ENCODE measurements at places on chromosomes 4 and X.
A peak's percentile ranks its signal among the peaks of the same experiment; 100 is the strongest.

GRCh38 chr4:83112231-83112630 is 2.3 kb downstream of the PLAC8 start:
- DNase-seq, result no peak

DNA sequence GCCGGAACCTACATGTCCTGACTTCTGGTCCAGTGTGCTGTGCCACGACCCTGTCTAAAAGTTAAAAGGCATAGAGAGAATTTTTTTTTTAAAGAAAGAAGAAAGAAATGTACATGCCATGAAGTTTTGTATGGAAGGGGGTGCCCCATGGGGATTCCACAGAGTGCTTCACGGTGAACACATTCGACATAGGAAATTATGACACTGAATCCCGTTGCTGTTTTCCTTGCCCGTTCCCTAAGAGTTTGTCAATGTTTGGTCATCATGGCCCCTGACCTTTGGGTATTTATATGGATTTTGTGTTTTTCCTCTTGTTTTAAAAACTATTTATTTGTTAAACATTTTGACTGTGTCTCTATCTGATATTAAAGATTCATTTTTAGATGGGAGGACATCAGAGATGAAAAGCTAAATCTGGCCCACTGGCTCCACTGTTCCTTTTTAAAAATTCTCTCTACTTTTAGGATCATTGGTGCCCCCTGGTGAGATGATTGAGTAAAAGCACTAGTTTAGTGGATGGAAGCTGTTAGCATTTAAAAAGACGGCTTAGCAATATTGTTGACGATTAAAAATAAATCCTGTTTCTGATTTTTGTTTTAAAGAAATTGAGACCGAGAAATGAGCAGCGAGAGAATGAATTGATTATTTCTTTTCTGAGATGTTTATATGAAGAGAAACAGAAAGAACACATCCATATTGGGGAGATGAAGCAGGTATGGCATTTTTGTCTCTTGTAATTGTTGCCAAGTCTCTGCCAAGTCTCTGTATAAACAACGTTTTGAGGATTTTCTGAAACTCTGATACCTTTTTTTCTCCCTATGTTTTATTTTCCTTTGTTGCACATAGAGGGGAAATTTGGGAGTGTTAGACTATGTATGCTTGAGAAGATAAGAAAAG is 75.0 kb downstream of the PTTG2 start:
- peak; percentile 75 for DNase-seq

DNA sequence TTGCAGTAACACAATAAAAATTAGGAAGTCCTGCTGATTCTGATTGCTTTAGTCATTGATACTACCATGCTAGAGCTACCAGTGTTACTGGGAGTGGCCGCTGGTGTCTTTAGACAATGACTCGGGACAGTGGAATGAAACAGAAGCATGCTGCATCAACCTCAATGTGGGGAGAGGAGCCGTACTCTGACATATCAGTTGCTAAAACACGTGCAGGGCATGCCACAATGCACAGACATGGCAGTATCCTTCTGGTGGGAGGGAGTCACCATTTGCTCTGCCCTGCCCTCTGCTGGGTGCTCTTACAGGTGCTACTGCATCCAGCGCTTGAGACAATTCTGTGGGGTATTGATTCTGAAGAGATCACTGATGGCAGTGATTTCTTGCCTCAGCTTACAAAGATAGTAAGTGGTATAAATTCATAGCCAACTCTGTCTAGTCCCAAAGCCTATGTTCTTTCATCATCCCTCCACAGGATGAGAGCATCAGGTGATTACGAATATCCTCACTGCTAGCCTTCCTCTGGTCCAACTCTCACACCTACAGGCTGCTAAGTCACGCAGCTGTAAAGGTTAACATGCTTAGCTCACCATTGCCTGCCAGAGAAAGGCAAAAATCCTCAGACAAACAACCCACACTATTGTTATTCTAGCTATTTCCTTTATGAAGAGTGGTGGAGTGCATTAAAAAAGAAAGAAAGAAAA is 43.7 kb downstream of the NSG1 start:
- DNase-seq, result peak; percentile 90

DNA sequence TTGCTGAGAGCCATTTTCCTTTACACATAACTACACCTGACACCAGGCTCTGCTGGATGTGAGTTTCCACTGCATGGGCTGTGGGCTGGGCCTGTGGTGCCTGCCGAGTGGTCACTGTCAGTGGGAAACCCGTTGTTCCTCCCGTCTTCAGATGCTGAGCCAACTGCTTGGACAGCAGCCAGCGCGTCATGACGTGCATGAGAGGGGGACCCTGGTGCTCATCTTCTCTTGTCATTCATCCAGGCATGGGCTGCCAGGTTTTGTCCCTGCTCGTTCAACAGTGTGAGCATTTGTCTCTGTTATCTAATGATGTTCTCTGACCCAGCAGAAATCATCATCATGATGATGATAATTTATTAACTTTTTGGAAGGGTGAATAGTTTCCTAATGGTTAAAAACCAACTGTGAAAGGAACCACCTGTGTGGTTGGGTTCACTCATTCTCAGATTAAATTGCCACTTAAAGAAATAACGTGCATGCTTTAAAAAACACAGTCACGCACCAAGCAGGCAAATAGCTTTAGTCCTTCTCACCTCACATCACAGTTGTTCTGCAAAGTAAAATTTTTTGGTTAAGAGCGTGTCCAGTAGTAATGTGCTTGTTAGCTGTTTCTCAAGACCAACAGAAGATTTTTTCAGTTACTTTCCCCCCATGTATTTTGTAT is 19.9 kb upstream of the CLDN34 start:
- no peak for DNase-seq

- no peak for DNase-seq
Measured at GRCh38 chrX:18455384-18455783, 30.0 kb downstream of the CDKL5 start.

DNA sequence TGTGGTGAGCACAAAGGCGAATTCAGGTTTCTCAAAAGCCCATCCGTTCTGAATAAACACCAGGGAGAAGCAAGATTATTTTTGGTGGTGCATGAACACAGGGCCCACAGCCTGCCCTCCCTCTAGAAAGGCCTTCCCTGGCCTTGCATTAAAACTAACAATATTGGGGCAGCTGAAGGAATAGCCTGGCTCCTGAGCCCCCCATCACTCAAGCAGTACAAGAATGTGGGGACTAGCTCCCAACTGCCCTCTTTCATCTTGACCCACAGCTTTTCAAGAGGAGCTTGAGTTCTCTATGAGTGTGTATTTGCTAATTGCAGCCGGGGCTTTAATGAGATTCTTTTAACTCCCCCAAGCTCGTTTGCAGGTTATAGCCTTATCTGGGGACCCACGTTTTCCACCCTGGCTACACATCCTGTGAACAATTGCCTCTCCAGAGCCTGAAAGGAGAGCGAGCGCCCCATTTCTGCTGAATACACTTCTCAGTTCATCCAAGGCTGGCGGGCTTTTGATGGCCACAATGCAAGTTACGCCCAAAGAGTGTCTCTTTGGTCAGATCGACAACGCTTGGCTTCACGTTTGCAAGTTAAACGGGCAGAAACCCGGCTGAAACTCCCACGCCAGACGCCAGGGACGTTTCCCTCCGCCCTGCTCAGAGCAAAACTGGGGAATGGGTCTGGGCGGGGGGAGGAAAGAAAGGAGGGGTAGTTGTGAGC is 4.7 kb upstream of the GSX2 start:
- no peak for DNase-seq

Data from fibroblast of mammary gland (primary cell).